ENCODE measurements at places on chromosomes 1 and 21.
A peak's percentile ranks its signal among the peaks of the same experiment; 100 is the strongest.

DNA sequence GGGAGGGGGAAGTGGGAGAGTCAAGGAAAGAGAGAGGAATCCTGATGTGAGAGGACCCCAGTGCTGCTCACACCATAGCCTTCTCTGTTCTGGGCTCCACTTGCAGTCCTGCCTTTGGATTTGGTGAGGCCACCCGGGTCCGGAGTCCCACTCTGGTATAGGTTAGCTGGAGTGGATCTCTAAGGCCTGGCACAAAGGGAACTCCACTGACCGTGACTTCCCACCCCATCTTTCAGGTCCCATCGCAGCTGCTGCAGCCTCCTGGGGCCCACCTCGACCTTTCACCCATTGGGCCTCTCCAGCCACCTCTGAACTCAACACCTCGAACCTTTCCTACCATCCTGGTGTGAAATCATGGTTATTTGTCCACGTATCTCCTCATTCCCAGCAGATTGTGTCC is 324.4 kb downstream of the MATN1 start:
- DNase-seq: no peak

DNA sequence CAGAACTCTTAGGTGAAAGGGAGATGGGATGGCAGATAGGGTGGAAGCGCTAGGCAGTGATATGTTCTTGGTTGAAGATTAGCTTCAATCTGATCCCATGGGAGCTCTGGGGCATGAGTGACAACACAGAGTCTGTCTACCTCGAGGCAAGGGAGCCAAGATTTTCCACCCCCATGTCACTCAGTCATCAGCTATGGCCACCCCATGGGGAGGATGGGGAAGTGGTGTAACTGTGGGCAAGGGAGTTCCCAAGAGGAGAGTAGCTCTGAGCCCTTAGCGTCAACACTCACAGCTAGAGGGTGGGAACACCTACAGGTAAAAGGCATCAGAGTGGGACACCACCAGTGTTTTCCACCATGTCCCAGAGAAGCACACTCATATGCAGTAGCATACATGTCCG is 30.3 kb upstream of the C1QA start:
- no peak for DNase-seq

DNA sequence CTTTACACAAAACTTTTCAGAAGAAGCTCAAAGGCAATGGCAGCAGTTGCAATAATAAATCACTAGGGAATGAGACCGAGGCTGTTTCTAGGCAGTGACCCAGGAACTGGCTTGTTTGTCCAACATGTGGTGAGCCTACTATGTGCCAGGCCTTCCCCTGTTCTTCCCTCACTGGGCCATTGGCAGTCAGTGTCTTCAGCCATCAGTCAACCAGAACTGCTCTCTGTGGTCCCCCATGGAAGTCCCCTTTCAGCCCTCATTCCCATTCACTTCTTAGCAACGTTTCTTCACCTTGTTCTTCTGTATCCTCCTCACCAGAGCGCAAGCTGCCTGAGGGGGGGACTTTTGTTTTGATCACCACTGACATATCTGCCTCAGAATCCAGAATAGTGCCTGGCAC is 274.1 kb downstream of the RRAGC start:
- no peak for DNase-seq

- DNase-seq: peak; percentile 43
Measured at GRCh38 chr1:23793018-23793781, 2.3 kb downstream of the LYPLA2 start.

GRCh38 chr1:168636200-168636599 is 59.8 kb downstream of the XCL1 start:
- no peak for DNase-seq

DNA sequence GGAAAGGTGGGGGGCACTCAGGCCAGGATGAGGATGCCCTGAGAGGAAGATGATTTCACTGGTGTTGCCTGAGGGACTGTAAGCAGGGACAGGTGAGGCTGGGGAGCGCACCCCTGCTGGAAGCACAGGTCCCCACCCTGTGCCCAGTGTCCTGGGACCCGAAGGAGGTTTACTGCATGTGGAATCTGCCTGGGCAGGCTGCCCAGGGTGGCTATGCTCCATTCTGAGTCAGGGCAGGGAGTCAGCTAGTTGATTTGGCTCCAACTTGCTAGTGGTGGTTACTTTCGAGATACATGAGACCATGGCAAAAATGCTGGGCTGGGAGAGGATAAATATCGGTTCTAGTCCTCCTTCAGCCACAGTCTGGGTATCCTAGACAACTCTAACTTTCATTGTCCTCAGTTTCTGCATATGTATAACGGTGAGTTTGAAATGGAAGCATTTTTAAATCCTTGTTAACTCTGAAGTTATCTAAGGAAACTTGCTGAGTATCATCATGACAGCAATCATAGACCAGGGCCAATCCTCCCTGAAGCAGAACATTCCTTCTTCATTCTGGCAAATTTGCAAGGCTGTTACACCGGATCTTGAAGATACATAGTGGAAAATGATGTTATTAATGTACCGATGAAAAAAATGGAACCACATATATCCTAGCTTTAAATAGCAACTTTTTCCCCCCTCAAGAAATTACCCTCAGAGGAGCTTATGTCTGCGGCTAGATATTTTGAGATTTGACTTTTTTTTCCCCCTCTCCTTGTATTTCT is 7.7 kb downstream of the TLR5 start:
- no peak for DNase-seq

DNA sequence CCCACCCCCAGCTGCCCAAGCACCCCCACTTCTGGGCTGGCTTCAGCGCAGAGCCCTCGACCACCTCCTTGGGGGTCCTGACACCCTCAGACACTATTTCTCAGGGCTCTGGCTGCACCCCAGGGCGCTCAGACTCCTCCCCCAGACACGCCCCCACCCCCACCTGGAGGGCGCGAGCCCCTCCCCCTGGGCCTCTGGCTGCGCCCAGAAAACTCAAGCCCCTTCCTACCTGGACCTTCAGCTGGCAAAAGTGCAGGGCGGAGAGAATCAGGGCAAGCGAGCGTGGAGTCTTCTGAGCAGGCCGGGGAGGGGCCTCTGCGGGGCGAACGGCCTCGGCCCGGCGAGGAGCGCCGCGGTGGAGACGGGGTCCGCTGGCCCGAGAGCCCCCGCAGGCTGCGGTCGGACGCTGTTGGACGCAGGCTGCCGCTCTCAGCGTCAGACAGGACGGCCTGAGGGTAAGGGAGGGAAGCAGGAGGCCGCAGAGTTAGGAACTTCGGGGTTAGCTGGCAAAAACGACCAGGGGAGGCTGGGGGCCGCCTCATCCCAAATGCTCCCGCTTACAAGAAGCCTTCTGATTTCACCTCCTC is 17.4 kb upstream of the NBPF1 start:
- DNase-seq: no peak

DNA sequence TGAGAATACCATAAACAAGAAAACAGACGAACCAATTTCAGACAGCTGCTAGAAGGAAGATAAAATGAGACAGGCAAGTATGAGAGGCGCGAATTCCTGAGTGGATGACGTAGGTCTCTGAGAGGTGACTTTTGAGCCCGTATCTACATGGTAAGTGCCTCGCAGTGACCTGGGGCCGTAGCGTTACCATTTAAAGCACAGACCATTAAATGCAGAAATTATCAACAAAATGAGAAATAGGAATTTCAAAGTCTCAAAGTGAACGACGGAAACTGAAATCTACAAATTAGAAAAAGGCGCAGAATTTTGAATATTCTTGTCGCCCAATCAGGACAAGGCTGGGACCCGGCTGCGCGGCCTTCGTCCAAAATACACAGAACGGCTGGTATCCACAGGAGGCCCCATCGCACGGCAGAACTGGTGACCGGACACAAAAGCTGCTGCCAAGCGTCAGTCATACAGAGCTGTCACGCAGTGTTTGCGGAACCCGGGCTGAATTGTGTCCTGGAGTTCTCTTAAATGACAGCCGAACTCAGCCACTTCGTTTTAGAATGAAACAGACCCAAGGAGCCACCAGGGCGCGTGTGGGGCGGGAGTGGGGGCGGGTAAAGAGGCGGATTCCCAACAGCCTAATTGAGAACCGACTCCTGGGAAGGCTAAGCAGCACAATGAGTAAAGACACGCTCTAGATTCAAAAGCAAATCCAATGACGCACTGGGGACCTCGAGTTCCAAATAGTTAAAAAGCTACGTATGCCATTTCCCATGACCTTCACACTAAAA is 13.8 kb upstream of the BOLA1 start:
- peak; percentile 88 for DNase-seq

DNA sequence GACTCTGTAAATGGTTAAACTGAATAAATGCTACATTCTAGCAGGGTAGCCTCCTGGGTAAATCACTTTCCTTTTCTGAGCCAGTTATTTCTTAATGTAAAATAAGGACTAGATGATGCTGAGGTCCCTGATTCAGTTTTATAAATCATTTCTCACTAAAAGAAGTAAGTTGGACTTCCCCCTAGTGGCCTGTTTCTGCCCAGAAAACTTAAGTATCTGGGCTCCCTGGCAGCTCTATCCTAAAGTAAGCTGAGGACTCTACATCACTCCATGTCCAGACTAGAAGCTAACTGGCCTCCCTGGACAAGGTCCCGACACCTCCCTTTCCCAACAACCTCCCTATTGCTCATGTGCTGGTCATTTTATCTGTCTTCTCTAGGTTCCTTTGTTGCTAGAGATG is 3.0 kb downstream of the GPN2 start:
- peak; percentile 67 for DNase-seq

GRCh38 chr1:113769601-113769970 is 10.3 kb upstream of the PHTF1 start:
- DNase-seq: no peak

DNA sequence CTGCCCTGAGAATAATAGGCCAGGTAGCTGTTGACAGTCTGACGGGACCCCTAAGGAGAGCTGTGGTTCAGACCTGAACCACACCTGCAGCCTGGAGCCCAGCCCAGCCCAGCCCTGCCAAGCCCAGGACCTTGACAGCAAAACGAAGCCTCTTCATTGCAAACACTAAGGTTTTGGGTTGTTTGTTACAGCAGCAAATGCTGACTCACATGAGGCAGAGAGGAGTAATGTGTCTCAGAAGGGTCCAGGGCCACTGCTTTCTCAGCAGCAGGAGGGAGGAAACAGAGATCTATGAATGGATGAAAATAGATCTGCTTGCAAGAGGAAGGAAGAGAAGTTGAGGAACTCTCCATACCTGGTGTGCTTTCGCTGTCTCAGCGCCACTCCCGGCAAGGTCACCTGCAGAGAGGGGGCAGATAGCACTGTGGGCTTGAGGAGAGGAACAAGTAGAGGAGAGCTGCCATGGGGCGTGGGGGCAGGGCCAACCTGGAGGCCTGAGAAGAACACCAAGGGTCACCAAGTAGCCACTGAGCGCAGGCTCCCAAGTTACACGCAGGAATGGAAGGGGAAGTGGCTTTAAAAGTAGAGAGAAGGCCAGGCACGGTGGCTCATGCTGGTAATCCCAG is 127.2 kb downstream of the ZNF281 start:
- no peak for DNase-seq

DNA sequence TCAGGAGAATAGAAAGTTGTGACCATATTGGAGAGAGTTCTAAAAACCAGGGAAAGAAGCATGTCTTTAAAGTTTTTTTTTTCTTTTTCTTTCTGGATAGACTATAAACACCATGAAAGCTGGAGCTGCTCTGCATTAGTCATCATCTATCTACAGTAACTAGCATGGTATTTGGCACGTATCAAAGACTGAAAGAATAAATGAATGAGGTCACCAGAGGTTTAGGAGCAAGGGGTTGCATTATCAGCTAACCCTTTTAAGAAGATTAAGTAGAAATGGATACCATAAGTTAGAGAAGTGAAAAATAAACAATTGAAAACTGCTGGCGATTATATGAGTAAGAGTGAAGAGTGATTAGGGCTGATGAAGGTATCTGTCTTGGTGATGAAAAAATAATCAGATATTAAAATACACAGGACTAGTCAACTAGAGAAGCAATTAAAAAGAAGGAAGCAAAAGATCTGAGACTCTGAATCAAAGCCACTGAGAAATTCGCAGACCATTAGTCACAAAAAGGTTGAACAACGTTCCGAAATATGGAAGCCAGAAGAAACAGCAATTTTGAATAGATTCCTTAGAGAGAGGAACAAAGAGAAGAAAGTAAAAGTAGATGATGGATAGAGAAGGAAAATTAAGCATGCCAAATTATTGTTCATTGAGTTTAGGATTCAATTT is 536.4 kb downstream of the DPYD start:
- DNase-seq: peak; percentile 46

DNA sequence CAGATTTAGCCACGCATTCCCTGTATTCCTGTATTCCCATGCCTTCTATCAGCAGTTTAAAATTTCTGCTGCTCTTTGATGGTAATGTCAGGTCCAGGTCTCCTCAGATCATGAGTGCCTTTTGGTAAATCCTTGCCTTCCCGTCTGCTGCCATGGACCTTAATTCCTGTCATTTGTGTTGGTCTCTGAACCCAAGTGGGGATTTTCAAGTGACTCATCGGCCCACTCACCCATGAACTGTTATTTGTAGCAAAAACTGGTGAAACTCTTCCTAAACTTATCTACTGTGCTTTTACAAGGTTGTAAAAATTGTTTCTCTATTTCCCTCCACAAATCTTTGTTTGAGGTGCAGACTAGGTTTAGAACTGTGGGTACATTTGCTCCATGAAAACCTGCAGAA is 47.4 kb downstream of the ACTN2 start:
- DNase-seq: peak; percentile 7

GRCh38 chr1:34763142-34763781 is 3.7 kb downstream of the GJB4 start:
- no peak for DNase-seq

- DNase-seq: peak; percentile 97
Measured at GRCh38 chr1:234987415-234988154, 141.1 kb downstream of the TOMM20 start.

DNA sequence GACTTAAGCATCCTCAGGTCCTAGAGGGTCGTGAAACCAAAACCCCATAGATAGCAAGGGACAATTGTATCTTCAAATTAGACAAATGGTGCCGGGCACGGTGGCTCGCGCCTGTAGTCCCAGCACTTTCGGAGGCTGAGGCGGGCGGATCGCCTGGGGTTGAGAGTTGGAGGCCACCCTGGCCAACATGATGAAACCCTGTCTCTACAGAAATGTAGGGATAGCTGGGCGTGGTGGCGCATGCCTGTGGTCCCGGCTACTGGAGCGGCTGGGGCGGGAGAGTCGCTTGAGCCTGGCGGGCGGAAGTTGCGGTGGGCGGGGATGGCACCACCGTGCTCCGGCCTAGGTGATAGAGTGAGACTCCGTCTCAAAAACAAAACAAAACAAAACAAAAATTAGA is 780.6 kb downstream of the BRINP3 start:
- no peak for DNase-seq

GRCh38 chr1:14804626-14805025 is 206.1 kb downstream of the KAZN start:
- no peak for DNase-seq

DNA sequence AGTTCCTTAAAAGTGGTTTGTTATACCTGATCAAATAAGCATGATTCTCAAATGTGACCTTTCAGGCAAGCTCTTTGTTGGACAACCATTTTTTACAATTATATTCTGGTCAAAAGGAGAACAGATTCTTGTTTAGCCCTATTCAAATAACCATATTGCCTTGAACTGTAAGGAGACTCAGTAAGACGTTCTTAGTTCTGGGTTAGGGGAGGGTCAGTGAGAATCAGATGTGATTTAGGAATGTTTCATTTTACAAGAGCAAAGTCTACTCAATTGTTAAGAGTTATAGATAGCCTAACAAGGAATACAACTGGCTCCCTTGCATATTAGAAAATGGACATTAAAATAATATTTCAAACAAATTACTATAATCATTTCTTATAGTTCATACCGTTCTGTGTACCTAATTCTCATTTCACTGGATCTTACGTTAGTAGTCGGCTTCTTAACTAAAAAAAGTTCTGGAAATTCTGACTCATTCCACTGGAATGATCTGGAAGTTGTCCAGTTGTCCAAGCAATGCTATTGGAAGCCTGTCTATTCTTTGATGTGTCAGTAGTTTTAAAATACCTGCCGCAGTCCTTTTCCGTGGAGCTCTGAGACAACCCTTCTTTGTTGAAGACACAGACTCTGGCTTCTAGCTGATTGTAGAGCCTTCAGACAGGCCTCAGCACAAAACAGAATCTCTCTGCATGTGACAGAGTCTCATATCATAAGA is 88.8 kb downstream of the MAST2 start:
- DNase-seq: peak; percentile 88
